ENCODE measurements at places on chromosomes 2 and 18. TPM values are rescaled to one million over a fixed set of nuclear protein-coding genes. Genes with fewer than 3 reads are reported as not detected.

Gene C1GALT1C1L
- polyA plus RNA-seq: 4.9 TPM

Gene SLC9A4
- 0.05 TPM for polyA plus RNA-seq

DNA sequence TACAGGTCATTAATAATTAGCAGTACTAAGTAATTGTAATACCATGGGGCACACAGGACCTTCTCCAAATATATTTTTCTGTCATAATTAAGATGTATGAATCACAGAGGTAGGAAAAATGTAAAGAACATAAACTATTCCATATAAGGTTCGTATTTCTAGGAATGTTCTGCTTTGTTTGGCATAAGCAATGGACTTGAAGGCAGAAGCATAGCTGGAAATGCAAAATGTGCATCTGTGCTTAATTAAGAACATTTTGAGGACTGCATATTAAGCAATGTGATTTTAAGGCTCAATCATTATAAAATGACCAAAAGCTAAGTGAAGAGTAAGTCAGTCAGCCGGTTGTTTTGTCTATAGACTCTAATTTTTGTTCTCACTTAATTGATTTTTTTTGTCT is 123.2 kb downstream of the RBM43 start:
- DNase-seq: no peak

DNA sequence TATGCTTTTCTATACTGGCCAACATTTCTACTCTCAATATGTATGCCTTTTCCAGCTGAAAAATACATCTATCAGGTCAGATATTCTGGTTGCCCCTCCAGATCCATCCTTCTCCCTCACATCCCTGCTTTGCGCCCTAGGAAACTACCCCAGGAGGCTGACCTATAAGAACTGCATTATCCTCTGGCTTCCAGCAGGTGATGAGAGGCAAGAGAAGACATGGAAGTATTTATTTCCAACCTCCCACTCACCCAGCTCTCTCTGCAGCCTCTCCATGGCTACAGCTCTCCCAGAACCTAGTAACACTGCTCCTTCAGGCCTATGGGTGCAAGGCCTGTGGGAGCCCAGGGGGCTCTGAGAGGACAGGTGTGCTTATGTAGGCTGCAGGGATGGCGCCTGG is 42.9 kb downstream of the ARID5A start:
- DNase-seq: no peak

GRCh38 chr2:104901037-104901881 is 47.3 kb downstream of the POU3F3 start:
- DNase-seq: peak; percentile 69

GRCh38 chr2:6184532-6185292 is 492.5 kb downstream of the SOX11 start:
- no peak for DNase-seq

Gene ANKRD36
- 17.0 TPM for polyA plus RNA-seq

- DNase-seq: peak; percentile 31
Observed at GRCh38 chr18:14086458-14087231, 45.6 kb downstream of the ZNF519 start.

GRCh38 chr2:177279847-177280246 is 15.3 kb upstream of the NFE2L2 start:
- no peak for DNase-seq

- no peak for DNase-seq
Observed at GRCh38 chr2:86225581-86225980, 26.3 kb downstream of the MRPL35 start.

GRCh38 chr2:55000341-55000740 is 49.9 kb downstream of the RTN4 start:
- DNase-seq: no peak

Gene MARCHF4
- 0.09 TPM for polyA plus RNA-seq

GRCh38 chr18:41126541-41127235 is 828.3 kb upstream of the PIK3C3 start:
- DNase-seq: no peak

Gene TCF23
- polyA plus RNA-seq: 0.72 TPM

GRCh38 chr18:79393181-79393634 is 2.5 kb upstream of the NFATC1 start:
- DNase-seq: no peak

DNA sequence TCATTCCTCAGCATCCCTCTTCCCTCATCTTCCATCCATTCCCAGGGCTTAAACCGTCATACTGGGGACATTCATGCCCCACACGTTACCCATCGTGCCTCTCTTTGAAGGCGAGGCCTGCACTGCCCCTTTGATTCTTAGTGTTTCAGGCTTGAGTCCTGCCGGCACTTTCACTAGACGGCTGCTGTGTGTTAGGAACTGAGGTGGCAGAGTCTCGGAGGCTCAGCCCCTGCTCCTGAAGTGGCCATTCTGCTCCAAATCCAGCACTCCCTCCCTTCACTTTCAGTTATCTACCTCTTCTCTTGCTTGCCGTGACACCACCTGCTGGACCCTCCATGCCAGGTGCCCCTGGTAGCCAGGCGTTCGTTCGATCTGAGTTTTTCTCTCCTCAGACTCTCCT is 43.0 kb downstream of the GRHL1 start:
- DNase-seq: no peak

DNA sequence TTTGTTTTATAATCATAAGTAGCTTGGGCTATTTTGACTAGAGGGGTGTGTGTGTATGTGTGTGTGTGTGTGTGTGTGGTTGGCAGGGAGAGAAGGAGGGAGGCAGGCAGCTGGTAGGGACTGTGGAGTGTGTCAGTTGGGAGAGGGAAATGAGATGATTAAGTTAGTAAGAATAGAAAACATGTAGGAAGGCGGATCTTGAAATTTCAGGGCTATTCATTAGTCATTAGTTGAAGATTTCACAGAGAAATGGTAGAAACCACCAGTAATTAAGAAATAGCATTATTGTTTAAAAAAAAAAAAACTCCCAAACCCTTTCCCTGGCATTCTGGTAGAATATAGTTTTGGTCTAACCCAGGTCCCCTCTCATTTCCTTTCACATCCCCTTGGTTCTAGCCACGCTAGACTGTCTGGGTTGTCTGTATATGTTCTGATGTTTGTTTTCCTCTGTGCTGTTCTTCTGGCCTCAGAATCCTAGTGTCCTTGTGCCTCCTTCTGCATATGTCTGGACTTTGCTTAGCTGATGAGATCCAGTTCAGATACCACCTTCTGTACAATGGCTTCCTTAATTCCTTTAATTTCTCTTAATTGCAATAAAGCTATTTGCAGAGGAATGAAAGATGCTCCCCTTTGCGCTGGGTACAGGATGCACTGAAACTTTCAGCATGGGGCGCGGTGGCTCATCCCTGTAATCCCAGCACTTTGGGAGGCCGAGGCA is 161.6 kb downstream of the NEDD4L start:
- DNase-seq: no peak

- no peak for DNase-seq
Observed at GRCh38 chr2:118013221-118013723, 598 bp downstream of the CCDC93 start.

- no peak for DNase-seq
Observed at GRCh38 chr2:3680548-3681345, 22.6 kb upstream of the DCDC2C start.

Gene GLI2
- 12.3 TPM for polyA plus RNA-seq

- no peak for DNase-seq
Observed at GRCh38 chr2:25311865-25312575, 29.7 kb downstream of the DNMT3A start.

GRCh38 chr2:129757915-129758783 is 221.3 kb upstream of the RAB6C start:
- DNase-seq: no peak

- DNase-seq: no peak
Observed at GRCh38 chr18:57574866-57575265, 11.6 kb downstream of the FECH start.

GRCh38 chr2:58856100-58856499 is 615.0 kb upstream of the FANCL start:
- no peak for DNase-seq

- no peak for DNase-seq
Observed at GRCh38 chr2:150978053-150978452, 283.6 kb downstream of the RBM43 start.

GRCh38 chr2:148917431-148917830 is 42.4 kb downstream of the KIF5C start:
- DNase-seq: no peak

Gene CNOT9
- 44.2 TPM for polyA plus RNA-seq
